ENCODE measurements at places on chromosomes 11 and 22.

DNA sequence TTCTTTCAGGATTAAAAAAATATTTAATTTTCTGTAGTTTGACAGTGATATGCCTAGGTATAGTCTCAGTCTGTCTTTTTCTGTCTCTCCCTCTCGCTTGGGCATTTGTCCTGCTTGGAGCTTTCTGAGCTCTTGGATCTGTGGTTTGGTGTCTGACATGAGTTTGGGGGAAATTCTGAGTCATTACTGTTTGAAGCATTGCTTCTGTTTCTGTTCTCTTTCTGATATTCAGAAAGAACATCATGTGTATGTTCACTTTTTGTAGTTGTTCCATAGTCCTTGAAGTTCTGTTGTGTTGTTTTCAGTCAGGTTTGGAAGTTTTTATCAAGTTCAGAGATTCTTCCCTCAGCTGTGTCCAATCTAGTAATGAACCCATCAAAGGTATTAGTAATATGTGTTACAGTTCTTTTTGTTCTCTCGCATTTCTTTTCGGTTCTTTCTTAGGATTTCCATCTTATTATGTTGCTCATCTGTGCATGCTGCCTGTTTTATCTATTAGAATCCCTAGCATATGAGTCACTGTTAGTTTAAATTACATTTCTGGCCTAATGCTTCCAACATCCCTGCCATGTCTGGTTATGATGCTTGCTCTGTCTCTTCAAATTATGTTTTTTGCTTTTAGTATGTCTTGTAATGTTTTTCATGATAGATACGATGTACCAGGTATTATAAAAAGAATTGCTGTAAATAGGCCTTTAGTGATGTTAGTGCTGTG, 48.4 kb downstream of the DDX10 start:
- no peak for DNase-seq

DNA sequence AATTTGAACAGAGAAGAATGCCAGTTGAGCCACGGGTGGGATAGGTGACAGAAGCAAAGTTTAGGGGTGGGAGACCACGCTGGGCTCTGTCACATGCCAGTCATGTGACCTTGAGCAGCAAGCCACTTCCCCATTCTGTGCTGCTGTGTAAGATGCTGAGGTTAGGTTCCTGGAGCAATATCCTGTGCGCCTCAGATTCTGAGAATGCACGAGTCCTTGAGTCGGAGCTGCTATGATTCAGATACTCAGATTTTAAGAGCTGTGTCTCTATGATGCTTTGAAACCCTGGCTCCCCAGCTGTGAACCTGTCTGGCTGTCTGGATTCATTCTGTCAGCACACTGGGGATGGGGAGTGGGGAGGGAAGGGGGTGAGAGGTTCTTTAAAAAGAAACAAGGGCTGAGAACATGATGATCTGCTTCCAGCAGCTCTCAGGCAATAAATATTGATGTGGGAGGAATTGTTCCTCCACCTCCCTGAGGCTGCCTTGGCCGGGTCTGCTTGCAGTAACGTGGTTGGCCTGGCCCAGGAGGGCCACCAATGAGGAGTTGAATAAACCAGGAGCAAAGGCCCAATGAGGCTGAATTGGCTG, 24.0 kb downstream of the SLCO2B1 start:
- no peak for DNase-seq

GRCh38 chr11:28123151-28123581, 15.0 kb downstream of the METTL15 start:
- DNase-seq, result no peak

DNA sequence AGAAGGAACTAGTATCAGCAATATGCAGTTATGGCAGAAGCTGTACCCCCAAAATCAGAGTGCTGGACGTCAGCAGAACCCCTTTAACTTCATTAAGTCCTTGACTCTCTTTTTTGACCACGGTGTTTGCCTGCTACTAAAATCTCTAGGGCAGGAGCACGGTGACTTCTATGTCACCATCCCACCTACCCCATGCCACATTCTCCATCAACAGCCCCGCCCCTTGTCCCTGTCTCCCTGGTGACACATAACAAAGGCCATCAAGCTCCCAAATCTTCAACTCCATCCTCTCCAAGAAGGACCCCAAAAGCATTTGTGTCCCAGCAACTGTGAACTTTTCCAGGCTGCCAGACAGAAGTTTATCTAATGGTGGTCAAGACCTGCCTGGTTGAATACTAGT, 894 bp downstream of the ADA2 start:
- DNase-seq, result no peak

DNA sequence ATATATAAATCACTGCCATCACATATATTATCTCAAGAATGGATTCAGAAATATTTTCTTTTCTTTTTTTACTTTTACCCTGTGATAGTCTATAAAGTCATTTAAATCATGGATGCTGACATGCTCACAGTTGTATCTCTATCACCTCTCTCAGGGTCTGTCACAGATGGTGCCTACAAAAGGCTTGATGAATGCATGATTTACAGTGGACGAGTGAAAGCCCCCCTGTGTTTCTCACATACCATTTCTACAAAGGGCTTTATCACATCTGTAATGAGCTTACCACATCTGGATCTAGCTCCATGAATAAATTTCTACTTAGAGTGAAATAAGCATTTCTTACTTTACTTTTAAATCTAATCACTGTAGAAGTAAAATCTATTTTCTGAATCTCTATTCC, 121.4 kb upstream of the CARD18 start:
- no peak for DNase-seq

GRCh38 chr11:94666792-94667721, 99.9 kb downstream of the PIWIL4 start:
- no peak for DNase-seq

- peak; percentile 83 for DNase-seq
Measured at GRCh38 chr11:126929179-126930061, 71.2 kb downstream of the KIRREL3 start.
